ENCODE measurements at places on chromosomes 11 and 22. TPM values are rescaled to one million over a fixed set of nuclear protein-coding genes. Genes with fewer than 3 reads are reported as not detected.

- H3K4me1 ChIP-seq, result no peaks in the 10 kb centered on the region
- H3K27ac ChIP-seq, result no peak overlapping the region
- no peak overlapping the region for H3K4me3 ChIP-seq
- DNase-seq, result no peak
- H3K27me3 ChIP-seq, result no peaks in the 10 kb centered on the region
Observed at GRCh38 chr22:26561756-26562417, 28.0 kb downstream of the TPST2 start.

GRCh38 chr22:19052941-19053541, 69.2 kb downstream of the DGCR2 start:
- no peak for DNase-seq
- H3K4me1 ChIP-seq, result no peaks in the 10 kb centered on the region
- no peak overlapping the region for H3K4me3 ChIP-seq
- H3K27ac ChIP-seq, result no peak overlapping the region

DNA sequence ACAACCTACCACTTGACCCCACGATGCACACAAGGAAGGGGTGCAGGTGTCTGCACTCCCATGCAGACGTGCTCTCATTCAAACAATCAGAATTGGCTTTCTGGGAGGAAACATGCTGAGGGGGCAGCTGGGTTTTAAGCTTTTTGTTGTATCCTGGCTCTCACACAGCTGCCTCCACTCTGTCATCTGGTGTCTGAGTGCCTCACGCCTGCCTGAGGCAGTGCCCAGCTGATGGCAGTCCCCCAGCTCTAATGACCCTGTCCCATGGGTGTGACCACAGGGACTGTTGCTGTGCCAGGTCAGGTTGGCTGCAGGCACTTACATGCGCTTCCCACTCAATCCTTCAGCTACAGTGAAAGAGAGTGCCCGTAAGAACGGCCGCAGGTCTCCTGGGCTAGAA, 53.7 kb downstream of the ARFGAP3 start:
- no peaks in the 10 kb centered on the region for H3K36me3 ChIP-seq
- no peak overlapping the region for H3K27ac ChIP-seq
- DNase-seq, result no peak
- H3K4me3 ChIP-seq, result no peak overlapping the region

DNA sequence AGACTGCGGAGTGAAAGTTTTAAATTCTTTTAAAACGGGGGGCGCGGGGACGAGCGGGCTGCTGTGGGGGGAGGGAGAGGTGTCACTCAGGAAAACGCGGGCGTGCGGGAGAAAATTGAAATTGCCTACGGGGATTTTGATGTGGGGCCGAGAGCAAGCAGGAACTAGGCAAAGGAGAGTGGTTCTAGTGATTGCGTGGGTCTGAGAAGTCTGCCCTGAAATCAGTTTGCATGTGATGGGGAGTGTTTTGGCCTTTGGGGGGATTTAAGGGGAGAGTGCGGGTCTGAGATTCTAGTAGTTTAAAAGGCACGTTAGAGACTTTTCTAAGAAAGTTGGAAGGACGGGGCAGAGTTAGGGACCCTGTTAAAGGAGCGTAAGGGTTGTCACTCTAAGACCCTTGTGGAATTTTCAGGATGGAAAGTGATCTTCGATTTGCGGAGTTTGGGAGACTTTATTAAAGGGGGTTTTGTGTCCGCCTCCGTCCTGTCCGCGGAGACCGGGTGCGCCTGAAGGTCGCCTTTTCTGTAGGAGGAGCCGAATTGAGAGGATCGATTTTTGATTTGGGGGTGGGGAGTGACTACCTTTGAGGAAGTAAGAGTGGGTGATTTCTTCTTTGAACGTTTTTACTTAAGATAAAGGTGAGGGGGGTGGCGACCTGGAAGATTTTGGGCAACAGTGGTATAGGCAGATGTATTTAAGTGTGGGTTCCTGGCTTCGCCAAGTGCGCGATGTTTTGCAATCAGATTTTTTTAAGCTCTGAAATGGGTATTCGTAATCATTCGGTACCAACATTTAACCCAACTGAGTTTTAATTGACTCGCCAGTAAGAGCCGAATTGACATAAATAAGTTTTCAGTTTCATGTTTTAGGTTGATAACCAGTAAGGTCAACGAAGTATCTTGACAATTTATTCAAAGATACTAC, 1.1 kb downstream of the EED start:
- H3K27me3 ChIP-seq, result peaks cover 5% of the 10 kb centered on the region
- peak overlapping the region; percentile 93 for H3K27ac ChIP-seq
- peak overlapping the region; percentile 71 for H3K4me3 ChIP-seq
- H3K36me3 ChIP-seq, result peaks cover 3% of the 10 kb centered on the region
- H3K4me1 ChIP-seq, result peaks cover 45% of the 10 kb centered on the region

DNA sequence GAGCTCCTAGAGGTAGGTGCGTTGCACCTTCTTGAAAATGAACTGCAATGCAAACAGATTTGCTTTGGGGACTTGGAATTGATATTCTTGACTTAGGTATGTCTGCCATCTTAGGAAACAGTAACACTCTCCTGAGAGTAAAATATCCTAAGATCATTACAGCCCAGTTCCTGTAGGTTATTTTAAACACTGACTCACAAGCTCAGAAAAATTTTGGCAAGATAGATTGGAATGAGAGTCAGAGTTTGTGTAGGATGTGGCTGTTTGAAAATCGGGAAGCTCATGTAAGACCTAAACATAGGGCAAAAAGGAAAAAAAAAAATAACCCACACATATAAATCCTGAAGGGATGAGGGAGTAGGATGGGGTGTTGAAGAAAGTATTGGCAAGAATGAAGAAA, 377.0 kb upstream of the LRRC4C start:
- no peak overlapping the region for H3K4me3 ChIP-seq
- no peaks in the 10 kb centered on the region for H3K27me3 ChIP-seq
- DNase-seq, result no peak

DNA sequence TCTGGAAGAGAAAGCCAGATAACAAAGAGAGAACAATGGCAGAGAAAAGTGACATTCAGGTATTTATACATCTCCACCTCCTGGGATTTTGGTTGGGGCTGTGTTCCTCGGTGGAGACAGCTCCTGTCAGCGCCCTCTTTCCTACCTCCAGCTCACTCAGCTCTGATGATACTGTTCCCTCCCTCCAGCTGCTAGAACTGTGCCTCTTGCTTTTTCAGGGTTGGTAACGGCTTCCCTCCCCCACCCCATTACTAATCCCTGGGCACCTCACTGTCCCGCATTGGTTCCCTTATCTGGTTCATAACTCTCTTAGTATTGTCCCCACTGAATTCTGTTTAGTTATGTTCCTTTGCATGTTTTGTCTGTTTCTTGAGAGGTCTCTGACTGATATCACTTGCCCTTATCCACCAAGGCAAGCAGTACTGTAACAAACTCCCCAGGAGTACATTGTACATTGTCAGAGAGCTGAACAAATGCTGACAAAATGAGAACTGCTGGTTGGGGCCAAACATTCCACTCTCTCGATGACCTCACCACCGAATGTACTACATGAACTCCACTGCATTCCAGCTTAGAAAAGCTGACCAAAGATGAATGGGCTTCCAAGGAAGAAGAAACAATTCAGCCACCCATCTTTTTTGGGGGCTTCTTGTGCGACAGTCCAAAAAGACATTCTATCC, 5.7 kb upstream of the FBXO3 start:
- DNase-seq, result no peak
- H3K27ac ChIP-seq, result no peak overlapping the region
- no peaks in the 10 kb centered on the region for H3K36me3 ChIP-seq

- H3K27me3 ChIP-seq, result peaks cover 3% of the 10 kb centered on the region
- no peaks in the 10 kb centered on the region for H3K36me3 ChIP-seq
- H3K4me3 ChIP-seq, result peak within 1 kb of the TSS; percentile 55
- no peak for DNase-seq
- peak within 1 kb of the TSS; percentile 55 for H3K27ac ChIP-seq
Observed at GRCh38 chr11:7672960-7673723, at the start of gene CYB5R2. Gene CYB5R2 (minus strand): TSS chr11:7673500. CDS start chr11:7672825, 675 bp downstream.

- H3K27me3 ChIP-seq, result no peaks in the 10 kb centered on the region
- H3K4me1 ChIP-seq, result no peaks in the 10 kb centered on the region
- no peaks in the 10 kb centered on the region for H3K36me3 ChIP-seq
- DNase-seq, result no peak
Observed at GRCh38 chr22:46356496-46357480, 21.3 kb downstream of the TRMU start.

DNA sequence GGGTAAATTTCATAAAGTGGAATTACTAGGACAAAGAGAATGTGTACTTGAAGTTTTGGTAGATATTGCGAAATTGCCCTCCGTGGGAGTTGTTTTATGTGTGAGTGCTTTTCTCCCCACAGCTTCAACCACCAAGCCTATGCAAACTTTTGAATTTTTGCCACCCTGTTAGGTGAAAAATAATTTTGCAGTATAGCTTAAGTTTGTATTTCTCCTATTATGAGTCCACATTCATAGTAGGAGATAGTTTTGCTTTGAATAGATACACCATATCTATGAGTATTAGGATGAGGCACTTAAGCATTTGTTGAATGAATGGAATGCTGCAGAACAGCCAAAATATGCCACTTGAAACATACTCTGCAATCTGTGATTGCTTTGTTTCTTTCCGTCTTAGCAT, 43.6 kb downstream of the UVRAG start:
- 0 out of 2 replicates have a peak, but pooled peaks cover 2% of the 10 kb centered on the region for H3K36me3 ChIP-seq
- DNase-seq, result no peak
- H3K27me3 ChIP-seq, result no peaks in the 10 kb centered on the region
- no peak overlapping the region for H3K27ac ChIP-seq
- H3K4me3 ChIP-seq, result no peak overlapping the region

GRCh38 chr11:86064220-86064803, 4.6 kb downstream of the PICALM start:
- H3K4me1 ChIP-seq, result peaks cover 40% of the 10 kb centered on the region
- H3K4me3 ChIP-seq, result no peak overlapping the region
- H3K27ac ChIP-seq, result no peak overlapping the region
- no peak for DNase-seq
- no peaks in the 10 kb centered on the region for H3K27me3 ChIP-seq

- DNase-seq, result no peak
- H3K4me3 ChIP-seq, result no peak overlapping the region
- H3K27ac ChIP-seq, result no peak overlapping the region
- H3K36me3 ChIP-seq, result no peaks in the 10 kb centered on the region
Observed at GRCh38 chr11:64793271-64794160, 9.5 kb downstream of the MAP4K2 start.

DNA sequence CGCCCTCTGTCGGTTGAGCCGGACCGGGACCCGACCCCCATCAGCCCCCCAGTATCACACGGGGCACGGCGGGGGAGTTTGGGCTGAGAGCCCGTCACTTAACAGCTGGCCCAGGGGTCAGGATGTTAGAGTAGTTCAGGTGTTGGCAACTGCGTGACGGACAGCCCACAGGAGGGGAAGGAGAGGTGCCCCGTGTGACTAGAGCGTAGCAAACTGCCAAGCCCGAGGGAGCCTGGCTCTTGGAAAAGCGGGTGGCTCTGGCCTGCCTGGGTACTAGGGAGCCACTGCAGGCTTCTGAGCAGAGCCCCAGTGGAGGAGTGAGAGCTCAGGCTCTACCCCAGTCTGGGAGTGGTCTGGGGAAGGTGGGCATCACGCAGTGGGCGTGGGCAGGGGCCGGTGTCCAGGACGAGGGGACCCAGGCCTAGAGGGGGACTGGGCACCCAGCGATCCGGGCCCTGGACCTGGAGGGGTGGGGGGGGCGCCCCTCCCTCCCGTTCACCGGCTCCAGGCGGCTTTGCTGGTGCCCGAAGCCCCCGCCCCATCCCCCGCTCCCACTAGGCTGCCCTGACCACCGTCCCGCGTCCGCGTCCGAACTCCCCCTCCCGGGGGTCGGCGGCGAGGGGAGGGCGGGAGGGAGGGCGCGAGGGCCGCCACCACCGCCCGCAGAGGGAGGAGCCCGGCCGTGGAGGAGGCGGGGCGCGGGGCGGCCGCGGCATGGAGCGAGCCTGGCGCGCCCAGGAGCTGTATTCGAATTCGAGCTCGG, 24.4 kb downstream of the SHANK3 start:
- no peak overlapping the region for H3K27ac ChIP-seq
- no peak for DNase-seq
- H3K36me3 ChIP-seq, result no peaks in the 10 kb centered on the region

DNA sequence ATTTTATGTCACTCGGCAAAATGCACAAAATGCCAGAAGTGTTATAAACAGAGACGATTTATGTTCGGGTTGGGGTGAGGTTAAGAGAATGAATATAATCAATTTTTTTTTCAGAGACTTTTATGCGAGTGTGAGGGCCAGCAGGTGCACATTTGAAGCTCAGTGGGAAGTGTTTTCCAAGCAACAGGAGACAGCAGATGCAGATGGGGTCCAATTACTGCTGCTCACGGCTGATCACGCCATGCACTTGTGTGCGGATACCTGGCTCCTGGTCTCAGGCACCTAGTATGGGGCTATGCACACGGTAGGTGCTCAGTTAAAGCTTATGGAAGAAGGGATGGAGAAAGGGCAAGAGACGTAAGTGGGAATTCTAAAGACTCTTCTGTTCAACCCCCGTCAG, 249.1 kb downstream of the MIAT start:
- H3K4me3 ChIP-seq, result no peak overlapping the region
- DNase-seq, result no peak
- no peaks in the 10 kb centered on the region for H3K36me3 ChIP-seq
- no peaks in the 10 kb centered on the region for H3K27me3 ChIP-seq
- H3K27ac ChIP-seq, result no peak overlapping the region
- no peaks in the 10 kb centered on the region for H3K4me1 ChIP-seq

GRCh38 chr11:29527391-29527936, 489.4 kb downstream of the KCNA4 start:
- no peak overlapping the region for H3K27ac ChIP-seq
- H3K4me3 ChIP-seq, result no peak overlapping the region
- DNase-seq, result no peak
- no peaks in the 10 kb centered on the region for H3K36me3 ChIP-seq
- H3K27me3 ChIP-seq, result no peaks in the 10 kb centered on the region

- H3K27me3 ChIP-seq, result no peaks in the 10 kb centered on the region
- no peak overlapping the region for H3K4me3 ChIP-seq
- no peaks in the 10 kb centered on the region for H3K36me3 ChIP-seq
- DNase-seq, result no peak
Observed at GRCh38 chr11:58028687-58029411, 1.9 kb upstream of the OR6Q1 start.

DNA sequence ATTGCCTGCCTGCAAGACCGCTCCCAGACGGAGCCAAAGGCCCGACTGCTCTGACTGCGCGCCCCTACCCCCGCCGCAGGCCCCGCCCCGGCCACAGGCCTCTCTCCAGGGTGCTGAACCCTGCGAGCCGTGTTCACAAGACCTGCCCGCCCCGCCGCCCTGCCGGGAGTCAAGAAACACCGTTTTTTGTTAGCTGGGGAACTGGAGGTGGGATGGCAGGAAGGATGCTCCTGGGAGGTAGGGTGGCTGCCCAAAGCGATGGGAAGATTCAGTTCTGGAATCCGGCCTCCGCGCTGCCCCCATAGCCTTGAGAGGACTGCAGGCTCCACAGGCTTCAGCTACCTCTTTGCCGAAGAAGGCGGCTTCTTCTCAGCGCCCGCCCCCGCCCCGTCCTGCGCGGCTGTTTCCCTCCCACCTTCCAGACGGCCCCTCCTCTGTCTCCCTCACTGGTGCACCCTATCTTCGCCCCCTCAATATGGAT, 2.7 kb upstream of the PDE2A start:
- H3K36me3 ChIP-seq, result no peaks in the 10 kb centered on the region
- peaks cover 27% of the 10 kb centered on the region for H3K27me3 ChIP-seq
- no peak for DNase-seq
- peaks cover 12% of the 10 kb centered on the region for H3K4me1 ChIP-seq
- H3K4me3 ChIP-seq, result no peak overlapping the region
- H3K27ac ChIP-seq, result no peak overlapping the region

The ART1 gene
- total RNA-seq, result not detected

The MMP27 gene
- total RNA-seq, result not detected

The USH1C gene
- not detected for total RNA-seq

The POTEH gene
- total RNA-seq, result not detected

The ADAMTS8 gene
- total RNA-seq, result 0.15 TPM

The RBM7 gene
- 35.2 TPM for total RNA-seq

The CASP1 gene
- 2.1 TPM for total RNA-seq

The OR52I2 gene
- not detected for total RNA-seq
